ENCODE measurements at places on chromosomes 6 and 20.

DNA sequence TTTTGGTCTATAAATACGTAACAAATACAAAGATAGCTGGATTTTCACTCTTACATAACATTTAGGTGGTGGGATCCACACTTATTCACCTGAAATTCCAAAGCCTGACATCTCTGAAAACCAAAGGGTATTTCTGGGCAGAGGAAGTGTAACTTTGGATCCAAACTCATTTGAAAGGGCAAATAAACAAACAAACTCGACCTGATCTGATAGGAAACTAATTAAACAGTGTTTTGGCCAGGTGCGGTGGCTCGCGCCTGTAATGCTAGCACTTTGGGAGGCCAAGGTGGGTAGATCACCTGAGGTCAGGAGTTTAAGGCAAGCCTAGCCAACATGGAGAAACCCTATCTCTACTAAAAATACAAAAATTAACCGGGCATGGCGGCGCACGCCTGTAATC lies 128.9 kb downstream of the ZMYND8 start:
- no peak for DNase-seq

DNA sequence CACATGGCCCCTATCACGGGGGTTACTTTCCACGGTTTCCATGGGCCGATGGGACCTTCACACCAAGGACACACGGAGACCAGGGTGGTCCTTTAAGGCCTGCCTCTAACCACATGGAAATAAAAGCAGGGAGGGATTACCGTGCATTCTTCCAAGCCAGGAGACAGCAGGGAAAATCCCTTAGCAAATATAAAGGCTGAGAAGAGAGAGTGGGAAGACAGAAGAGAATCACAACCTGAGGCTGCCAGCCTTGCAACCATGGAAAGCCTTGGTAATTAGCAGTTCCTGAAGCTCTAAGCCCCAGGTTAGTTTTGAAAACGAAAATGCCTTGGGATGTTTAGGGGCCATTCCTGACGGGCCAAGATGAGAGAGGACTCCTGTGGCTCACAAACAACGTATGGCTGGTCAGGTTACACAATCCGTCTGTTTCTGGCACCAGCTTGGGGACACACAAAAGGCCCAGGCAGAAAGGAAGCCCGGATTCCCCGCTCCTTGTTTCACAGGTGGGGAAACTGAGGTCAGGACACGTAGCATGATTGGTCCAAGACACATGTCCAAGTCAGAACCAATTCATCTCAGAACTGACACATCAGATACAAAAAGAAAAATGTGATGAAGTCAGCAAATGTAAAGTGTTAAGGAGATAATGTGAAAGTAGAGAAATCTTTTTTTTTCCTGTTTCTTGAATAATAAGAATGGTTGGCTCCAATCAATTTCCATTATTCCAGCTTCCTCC lies 2.8 kb downstream of the PREX1 start:
- DNase-seq: peak; percentile 11

- DNase-seq: no peak
These were observed 137.9 kb downstream of the DTNBP1 start for GRCh38 chr6:15524861-15525401.

DNA sequence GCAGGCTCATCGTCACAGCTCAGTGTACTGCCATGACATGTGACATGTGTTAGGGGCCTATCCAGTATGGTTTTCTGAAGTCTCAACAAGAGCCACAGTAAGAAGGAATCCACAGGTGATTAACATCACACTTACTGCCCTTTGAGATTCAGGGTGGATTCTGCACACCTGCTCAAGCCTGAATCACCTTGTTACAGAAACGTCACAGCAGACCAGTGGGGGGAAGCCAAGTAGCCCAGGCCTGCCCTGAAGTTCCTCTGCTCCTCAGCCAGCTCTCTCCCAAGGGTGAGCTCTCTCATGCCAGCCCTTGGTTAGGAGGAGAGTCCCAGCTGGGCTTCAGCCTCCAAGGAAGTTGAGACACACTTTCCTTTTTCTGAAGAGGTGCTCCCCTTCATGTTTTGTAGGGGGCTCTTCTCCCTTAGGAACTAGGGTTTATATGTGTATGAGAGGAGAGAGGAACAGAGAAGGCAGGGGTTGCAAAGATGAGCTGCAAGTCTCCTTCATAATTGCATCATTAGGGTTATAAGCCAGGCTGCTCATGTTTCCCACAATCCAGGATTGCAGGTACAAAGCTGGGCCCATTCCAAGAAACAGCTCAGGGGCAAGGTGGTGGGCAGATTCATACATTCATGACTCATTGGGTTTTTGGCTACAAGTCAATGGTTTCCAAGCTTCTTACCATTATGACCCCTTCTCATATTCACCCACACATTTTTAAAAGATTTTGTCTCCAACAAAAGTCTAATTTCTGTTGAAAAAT lies 11.6 kb downstream of the GSS start:
- DNase-seq: peak; percentile 88

GRCh38 chr20:36279362-36279761 lies 26.8 kb upstream of the DLGAP4 start:
- DNase-seq: no peak

- peak; percentile 86 for DNase-seq
These were observed 5.5 kb downstream of the OGFRL1 start for GRCh38 chr6:71294121-71294523.

DNA sequence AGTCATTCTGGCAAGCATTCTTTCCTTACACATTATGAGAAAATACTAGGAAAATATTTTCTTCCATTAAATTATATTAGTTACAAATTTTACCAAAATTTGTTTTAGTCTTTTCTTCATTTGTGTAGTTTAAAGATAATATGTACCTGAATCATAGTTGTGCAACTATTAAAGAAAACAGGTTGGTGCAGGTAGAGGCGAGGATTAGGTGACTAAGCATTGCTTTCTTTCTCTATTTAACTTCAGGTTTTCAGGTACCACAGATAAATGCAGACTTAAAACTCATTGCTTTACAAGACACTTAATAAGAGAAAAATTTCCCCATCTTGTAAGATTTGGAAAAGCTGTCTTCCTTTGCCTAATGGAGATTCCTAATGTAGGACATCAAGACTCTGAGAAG lies 1175.5 kb upstream of the ADGRB3 start:
- DNase-seq: no peak

GRCh38 chr6:36209606-36210005 lies 13.1 kb downstream of the BRPF3 start:
- no peak for DNase-seq

GRCh38 chr20:32558526-32558925 lies 26.6 kb downstream of the NOL4L start:
- no peak for DNase-seq

DNA sequence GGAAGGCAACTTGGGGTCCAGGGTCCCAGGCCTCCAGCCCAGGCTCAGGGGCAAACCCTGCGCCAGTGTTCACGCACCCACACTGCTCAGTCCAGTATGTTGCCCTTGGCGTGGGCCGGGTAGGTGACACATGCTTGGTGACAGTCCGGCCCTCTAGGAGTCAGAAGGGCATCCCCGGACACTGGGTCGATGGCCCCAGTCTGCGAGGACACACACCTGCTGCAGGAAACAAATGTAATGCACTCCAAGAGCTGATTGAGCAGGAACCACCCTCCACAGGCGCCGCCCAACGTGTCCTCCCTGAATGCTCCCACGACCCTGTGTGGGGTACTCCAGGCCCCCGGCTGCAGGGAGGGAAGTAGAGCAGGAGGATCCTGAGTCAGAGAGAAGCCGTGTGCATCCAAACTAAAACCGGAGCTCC lies 160.7 kb downstream of the DLL1 start:
- no peak for DNase-seq

DNA sequence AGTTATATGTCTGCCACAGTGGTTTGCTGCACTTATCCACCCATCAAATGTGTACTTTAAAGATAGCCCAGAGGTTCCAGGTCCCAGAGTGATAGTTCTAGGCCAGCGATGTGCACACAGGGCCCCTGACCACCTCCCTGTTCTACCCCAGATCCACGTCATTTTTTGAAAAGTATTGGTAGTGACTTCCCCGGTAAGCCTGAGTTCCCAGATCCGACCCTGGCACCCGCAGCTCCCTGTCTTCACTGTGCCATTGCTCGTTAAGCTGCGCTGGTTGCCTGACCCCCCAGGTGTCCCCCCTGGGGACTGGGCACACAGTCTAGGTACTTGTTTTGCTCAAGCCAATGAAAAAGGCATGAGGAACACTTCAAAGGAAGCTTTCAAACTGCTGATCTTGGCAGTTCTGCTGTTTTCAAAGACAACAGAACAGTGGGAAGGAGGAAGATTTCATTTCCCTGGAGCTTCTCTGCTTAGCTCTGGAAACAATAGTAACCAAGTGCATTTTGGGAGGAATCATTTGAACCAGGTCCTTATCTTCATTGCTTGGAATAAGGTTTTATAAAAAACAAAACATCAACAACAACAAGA lies 116.3 kb upstream of the TAB2 start:
- DNase-seq: no peak

DNA sequence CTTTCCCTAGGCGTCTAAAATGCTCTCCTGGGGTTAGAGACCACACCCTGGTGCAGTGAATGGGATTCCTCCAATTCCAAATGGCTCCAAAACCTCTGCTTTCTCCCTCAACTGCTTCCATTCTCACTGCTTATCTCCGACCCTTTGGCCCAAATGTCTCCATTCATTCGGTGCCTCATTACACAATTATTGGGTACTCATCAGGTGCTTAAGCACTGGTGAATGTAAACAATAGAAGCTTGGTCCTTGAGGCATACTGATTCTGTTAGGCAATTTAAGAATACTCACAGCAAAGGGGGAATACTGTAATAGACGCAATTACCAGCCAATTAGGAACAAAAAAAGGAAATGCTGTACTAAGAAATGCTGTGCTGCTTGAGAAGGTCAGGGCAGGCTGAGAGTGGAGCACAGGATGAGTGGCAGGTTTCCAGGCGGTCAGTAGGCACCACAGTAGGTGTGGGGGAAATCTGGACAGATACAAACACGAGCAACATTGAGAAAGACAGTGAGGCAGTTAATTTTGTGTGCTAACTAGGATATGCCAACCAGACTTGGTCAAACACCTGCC lies 23.0 kb downstream of the GMDS start:
- no peak for DNase-seq

- DNase-seq: no peak
These were observed 328.6 kb upstream of the PLCB4 start for GRCh38 chr20:8740265-8740664.

- peak; percentile 8 for DNase-seq
These were observed 281.5 kb downstream of the TSHZ2 start for GRCh38 chr20:53253668-53254067.

DNA sequence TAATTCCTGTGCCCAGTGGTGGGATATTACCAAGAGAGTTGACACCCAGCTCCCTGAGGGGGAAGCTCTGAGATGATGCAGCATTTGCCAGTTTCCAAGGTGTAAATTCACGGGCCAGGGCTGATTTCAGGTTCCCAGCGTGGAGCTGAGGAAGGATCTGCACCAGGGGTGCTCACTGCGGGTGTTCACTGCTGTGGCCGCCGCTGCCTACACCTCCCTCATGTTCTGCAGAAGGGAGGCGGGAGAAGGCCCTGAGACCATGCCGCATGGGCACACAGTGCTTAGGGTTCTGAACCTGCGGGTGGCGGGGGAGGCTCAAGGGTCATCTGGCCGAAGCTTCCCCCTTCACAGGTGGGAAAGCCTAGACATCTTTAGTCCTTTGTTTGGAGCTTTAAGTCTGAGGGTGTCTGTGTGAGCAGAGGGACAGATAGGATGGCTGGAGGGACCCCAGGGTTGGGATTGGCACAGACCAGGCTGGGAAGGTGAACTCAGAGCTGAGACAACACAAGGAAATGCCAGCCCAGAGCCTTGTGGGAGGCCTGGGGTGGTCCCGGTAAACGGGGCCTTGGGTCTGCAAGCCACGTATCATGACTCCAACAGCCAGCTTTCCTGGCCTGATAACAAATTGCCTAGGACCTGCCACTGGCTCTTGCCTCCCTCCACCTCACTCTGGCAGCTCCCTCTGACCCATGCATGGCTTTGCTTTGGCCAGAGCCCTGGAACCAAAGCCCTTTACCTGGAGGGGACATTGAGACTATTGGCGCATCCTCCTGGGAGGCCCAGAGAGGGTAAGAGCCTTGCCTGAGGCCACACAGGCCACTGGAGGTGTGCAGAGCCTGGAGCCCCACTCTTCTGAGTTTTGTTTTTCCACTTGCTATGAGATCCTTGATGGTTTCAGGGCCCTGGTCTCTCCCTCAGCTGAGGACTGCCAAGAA lies 40.4 kb downstream of the SYNJ2 start:
- no peak for DNase-seq

DNA sequence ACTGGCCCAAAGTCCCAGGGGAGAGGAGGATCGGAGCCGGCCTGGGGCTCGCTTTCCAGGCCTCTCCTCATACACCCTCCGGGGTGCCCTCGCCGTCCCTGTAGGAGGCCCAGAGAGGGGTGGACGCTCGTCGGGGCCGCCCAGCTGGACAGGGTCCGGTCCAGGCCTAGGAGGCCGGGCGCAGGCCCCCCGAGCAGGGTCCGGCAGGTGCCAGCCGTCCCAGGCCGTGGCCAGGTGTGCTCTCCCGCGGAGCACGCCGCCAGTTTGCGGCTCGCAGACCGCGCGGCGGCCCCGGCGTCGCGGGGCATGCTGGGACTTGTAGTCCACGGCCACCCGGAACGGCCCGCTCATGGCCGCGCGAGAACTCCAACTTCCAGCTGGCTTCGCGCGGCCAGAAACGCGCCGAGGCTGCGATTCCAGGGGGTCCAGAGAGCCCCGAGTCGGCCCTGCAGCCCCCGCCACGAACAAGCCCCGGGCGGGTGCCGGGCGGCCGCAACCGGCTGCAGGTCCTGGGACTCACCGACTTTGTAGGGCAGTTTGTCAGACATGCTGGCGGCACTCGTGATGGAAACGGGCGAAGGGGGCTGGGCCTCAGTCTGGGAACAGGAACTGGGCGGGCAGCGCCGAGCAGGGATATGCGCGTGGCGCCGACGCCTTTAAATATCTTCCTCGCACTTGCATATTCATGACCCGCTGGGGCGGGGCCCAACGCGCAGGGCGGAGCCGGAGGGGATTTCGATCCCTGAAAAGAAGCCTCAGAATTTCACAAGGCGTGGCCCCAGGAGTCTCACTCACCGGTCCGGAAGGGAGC lies at the start of gene AHCY:
Gene AHCY (minus strand): TSS at position 633 of the 811 bp plus-strand sequence. CDS start 85 bp downstream, at position 548.
- peak; percentile 98 for DNase-seq

- no peak for DNase-seq
These were observed 208.1 kb downstream of the ARID1B start for GRCh38 chr6:156985309-156985708.

GRCh38 chr6:77231438-77232305 lies 231.6 kb downstream of the HTR1B start:
- DNase-seq: peak; percentile 20

DNA sequence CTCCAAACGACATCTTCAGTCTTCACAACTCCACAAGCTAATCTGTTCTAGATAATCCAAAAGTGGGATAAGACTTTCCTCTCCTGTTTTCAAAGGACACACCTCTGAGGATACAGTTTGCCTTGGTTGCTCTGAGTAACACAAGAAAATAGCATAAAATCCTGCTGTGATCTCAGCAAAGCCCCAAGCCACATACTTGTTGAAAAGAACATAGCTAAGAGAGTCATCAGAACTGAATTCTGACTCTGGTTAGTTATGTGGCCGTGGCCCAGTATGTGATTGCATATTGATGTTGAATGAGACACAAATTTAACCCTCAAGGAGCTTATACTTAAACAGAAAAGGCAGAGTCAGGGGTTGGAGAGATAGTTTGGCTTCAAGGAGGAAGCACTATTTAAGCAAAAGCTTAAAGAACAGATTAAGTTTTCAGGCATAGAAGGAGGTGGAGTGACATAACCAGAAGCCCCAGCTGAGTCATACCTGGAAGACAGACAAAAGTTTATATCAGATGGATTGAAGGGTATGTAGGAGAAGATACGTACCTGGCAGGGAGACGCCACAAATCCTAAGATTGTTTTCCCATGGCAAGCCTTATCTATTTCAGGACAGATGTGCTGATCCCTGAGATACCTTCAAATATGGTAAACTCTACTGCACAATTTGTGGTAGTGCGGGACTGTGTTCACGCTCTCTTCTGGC lies 41.2 kb downstream of the OPN5 start:
- peak; percentile 7 for DNase-seq

- DNase-seq: peak; percentile 20
These were observed 1.1 kb upstream of the SAMD5 start for GRCh38 chr6:147507162-147508041.
